Esophagus muscularis mucosa (tissue), 4 donors: ENCODE measurements at places on chromosomes 4 and X.

DNA sequence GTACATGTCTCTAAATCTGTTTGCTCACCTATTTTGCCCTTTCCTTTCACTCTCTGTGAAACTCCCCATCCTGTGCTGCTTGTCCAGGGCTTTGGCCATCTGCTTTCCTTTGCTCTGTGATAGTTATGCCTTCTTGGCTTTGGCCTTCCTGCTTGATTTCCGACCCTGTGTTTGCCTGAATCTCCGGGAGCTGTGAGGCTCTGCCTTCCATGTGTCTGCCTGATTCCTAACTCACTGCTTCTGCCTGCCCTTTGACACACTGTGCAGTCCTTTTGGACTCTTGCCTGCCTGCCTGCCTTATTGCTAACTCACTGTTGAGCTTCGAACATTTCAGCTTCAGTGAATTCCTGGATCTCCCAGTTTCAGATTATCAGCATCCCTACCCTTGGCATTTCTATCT is 143.1 kb downstream of the C4orf33 start:
- DNase-seq: no peak

DNA sequence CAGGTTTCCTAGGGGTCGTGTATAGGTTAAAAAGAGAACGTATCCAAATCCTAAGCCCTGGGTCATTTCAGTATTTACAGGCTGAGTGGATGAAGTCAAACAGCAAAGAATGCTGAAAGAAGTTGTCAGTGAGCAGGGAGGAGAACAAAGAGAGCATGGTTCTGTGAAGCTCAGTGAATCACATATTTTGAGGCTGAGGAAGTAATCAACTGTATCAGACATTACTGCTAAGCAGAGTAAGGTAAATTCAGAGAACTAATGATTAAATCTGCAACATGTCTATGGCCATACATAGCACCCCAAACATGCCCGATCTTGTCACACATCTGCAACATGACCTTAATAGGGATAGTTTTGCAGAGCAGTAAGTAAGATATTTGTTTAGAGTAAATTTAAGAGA is 1130.3 kb downstream of the RAPGEF2 start:
- DNase-seq: no peak

GRCh38 chrX:111568354-111568753 is 56.9 kb downstream of the SERTM2 start:
- DNase-seq: no peak

DNA sequence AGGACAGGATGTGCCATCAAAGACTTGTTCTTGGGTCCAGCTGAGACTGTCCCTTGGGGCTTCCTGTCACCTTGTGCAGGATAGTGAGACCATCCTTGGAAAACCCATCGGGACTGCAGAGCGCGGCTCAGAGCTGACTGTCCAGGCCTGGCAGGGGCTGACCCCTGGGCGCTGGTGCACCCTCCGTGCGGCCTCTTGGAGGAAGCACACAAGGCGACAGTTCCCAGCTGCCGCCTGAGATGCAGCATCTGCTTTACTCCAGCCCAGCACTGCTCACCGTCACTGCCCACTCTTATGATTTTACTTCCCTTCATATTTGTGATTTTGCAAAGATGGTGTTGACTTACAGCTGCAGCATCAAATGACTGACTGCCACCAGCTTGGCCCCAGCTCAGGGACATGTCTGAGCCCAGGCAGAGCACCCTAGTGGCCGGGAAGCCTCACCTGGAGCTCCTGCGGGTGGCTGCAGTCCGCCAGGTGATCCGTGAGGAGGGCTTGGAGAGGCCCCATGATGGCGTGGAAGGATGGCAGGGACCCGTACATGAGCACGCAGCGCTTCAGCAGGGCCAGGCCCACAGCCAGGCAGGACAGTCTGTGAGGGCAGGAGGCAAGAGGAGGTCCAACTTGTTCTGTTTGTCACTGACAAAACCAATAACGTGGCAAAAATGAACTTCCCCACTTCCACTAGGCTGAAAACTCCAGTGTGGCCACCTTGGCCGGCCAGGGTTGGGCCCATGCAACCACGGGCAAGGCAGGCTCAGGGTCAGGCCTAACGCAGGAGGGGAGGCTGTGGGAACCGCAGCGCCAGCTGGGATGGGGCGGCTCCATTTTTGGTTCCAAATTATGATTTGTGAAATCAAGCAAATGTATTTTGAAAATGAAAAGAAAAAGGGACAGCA is 21.8 kb downstream of the NOP14 start:
- DNase-seq: no peak

DNA sequence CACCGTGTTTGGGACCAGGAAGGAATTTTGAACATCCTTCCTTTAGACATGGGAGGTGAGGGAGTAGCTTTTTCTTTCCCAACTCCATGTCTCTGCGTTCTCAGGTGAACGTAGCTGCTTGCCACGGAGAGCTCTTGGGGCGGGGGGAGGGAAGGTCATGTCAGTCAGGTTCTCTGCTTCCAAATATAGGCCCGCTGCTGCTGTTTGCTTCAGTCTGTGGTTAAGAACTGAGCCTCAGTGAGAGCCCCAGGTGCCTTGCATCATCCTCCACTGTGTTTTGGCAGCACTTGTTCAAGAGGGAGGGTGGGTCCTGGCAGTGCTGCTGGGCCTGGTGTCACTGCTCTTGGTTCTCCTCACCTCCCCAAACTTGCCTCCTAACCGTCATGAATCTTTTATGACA is 46.5 kb downstream of the HADH start:
- no peak for DNase-seq

GRCh38 chr4:184403384-184403781 is 71.0 kb downstream of the IRF2 start:
- DNase-seq: no peak

DNA sequence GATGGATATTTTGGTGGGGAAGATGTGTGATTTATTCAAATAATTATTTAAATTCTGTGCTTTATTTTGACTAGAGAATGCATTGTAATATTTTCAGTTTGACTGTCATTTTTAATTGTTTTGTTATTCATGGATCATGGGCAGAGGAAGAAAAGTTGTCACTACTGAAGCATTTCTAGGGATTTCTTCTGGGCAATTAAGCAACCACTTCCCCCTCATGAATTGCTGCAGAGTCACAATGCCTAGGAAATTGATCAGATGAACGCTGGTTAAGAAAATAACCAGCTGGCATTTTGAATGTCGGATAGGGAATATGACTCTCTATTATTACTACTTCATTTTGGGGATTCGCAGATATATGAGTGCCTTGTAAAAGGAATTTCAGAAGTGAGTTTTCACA is 283.3 kb downstream of the IL15 start:
- DNase-seq: no peak

GRCh38 chr4:122702939-122703338 is 29.6 kb upstream of the BBS12 start:
- no peak for DNase-seq
